ENCODE measurements at places on chromosomes 16 and 17.

GRCh38 chr16:77775911-77776909 is 12.2 kb upstream of the VAT1L start:
- DNase-seq, result no peak

- no peak for DNase-seq
Observed at GRCh38 chr17:28897769-28898526, 415 bp upstream of the FLOT2 start.

DNA sequence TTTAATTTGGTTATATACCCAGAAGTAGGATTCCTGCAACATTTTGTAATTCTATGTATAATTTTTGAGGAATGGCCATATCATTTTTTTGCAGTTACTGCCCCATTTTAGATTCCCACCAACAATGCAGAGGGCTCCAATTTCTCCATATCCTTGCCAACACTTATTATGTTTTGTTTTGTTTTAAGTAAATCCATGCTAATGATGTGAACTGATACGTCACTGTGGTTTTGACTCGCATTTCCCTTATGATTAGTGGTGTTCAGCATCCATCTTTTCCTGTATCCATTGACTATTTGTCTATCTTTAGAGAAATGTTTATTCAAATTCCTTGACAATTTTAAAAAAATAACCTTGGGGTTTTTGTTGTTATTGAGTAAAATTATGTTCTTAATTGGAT is 826.4 kb downstream of the CDH11 start:
- DNase-seq, result no peak

GRCh38 chr16:81444448-81445121 is at the start of gene CMIP:
CMIP (plus strand) TSS chr16:81444808.
- peak; percentile 40 for DNase-seq

DNA sequence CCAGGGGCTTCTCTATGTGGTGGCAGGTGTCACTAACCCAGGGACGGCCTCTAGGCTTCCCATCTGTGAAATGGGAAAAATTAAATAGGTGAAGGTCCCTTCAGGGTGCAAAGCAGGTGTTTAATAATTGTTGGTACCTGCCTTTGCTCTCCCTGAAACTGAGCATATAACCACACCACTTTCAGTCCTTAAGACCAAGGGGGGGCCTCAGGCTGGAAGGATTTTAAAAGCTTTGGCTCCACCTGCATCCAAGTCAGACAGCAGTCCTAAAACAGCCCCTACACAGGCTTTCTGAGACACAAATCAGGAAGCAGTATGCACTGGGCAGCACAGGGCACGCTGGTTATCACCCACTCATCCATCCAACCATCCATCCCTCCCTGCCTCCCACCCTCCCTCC is 55.0 kb downstream of the TK2 start:
- no peak for DNase-seq

DNA sequence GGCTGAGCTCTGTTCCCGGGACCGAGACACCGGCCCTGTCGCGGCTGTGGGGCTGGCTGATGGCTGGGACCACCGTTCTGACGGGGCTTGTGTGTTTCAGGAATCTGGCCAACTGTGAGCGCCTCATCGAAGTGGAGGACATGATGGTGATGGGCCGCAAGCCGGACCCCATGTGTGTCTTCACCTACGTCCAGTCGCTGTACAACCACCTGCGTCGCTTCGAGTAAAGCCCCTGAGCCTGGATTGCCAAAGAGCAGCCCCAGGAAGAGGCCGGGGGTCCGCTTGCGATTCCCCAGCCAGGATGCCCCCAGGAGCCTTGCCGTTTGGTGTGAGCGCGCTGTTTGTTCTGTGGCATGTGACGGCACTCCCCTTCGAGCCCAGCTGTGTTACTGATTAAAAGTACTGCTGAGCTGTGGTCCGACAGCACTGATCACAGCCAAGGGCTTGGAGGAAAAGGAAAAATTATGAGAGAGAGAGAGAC is 23.0 kb downstream of the SMTNL2 start:
- no peak for DNase-seq

DNA sequence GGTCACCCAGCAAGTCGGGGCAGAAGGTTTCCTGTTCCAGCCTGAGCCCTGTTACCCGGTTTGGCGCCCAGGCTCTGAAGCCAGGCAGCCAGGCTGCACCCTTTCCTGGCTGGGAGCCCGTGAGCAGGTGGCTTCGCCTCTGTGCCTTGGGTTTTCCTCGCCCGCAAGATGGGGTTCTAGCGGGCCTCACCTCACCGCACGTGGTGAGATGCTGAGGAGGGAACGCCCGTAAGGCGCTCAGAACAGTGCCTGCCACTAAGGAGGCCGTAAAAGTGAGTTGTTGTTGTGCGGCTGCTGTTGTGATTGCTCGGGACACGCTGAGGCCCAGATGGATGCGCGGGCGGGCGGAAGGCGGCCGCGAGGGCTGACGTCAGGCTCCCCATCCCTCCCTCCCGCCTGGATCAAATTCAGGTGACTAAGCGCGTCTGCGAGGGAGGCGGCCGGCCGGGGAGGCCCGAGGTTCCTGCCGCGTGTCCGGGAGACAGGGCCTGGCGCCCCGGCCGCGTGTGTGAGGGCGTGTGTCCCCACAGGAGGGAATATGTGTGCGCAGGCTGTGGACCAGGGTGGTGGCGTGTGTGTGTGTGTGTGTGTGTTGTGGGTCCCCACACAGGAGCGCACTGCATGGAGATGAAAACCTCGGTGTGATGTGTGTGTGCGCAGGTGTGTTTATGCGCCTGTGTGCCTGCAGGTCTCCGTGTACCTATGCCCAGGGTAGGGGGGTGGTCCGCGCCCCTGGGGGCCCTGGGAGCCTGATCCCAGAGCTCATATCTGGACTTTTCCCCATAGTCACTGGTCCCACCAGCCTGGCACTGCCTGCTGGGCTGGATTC is 4.3 kb downstream of the CAMKK1 start:
- DNase-seq, result no peak

DNA sequence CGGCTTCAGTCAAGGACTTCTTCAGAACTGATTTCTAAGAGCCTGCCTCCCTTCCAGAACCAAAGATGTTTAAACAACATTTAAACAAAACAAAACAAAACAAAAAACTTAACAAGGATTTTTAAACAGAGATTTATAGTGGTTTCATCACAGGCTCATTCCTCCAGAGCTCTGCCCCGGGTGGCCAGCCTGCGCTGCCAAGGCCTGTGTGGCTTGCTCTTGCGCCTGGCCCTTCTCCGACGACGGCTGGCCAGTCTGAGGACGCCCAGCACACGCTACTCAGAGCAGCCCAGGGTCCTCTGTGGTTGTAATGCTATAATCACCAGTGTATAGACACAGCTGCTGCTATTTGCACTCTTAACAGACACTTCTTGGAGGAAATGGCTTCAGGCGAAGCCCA is 307.2 kb upstream of the MYOCD start:
- DNase-seq, result no peak

DNA sequence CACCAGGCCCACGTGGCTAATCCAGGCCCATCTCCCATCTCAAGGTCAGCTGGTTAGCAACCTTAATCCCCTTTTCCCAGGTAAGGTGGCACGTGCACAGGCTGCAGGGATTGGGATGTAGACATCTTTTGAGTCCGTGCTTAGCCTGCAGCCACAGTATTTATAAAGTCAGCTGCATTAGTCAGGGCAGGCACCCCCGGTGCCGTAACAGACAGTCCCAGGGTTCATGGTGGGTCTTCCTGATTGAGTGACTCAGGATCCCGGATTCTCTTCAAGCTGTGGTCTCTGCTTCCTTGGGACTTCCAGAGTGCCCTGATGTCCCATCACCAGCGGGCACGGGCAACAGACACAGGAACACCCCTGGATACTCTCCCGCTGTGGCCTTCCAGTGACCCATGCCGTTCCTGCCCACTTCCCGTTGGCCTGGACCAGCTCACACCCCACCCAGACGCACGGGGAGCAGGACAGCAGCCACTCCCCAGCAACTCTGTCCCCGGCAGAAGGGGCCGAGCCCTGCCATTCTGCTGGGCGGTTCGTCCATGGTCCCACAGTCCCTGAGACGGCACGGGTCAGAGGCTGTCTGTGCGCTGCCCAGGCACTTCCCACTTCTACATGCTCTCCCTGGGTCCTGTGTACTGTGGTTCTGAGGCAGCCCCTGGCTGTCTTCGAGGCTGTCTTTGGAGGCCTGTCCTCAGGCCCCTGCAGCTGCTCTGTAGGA is 248.6 kb upstream of the GSE1 start:
- no peak for DNase-seq

DNA sequence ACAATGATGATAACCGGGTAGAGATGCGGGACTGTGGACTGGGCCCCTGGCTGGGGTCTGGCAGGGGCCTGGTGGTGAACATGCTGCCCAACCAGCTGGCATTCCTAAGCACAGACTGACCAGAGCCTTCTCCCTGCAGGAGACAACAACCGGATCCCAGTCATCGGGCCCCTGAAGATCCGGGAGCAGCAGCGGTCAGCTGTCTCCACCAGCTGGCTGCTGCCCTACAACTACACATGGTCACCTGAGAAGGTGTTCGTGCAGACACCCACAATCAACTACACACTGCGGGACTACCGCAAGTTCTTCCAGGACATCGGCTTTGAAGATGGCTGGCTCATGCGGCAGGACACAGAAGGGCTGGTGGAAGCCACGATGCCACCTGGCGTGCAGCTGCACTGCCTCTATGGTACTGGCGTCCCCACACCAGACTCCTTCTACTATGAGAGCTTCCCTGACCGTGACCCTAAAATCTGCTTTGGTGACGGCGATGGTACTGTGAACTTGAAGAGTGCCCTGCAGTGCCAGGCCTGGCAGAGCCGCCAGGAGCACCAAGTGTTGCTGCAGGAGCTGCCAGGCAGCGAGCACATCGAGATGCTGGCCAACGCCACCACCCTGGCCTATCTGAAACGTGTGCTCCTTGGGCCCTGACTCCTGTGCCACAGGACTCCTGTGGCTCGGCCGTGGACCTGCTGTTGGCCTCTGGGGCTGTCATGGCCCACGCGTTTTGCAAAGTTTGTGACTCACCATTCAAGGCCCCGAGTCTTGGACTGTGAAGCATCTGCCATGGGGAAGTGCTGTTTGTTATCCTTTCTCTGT is 5.1 kb upstream of the SLC7A6 start:
- DNase-seq, result no peak

GRCh38 chr17:10899281-10899680 is 61.4 kb upstream of the PIRT start:
- DNase-seq, result no peak
